Head of caudate nucleus (tissue), 42 donors: ENCODE measurements at places on chromosomes 16 and 17.

GRCh38 chr16:9534759-9535158 is 443.3 kb downstream of the HAPSTR1 start:
- no peak for DNase-seq

- no peak for DNase-seq
Observed at GRCh38 chr17:11554042-11554441, 44.2 kb upstream of the DNAH9 start.

DNA sequence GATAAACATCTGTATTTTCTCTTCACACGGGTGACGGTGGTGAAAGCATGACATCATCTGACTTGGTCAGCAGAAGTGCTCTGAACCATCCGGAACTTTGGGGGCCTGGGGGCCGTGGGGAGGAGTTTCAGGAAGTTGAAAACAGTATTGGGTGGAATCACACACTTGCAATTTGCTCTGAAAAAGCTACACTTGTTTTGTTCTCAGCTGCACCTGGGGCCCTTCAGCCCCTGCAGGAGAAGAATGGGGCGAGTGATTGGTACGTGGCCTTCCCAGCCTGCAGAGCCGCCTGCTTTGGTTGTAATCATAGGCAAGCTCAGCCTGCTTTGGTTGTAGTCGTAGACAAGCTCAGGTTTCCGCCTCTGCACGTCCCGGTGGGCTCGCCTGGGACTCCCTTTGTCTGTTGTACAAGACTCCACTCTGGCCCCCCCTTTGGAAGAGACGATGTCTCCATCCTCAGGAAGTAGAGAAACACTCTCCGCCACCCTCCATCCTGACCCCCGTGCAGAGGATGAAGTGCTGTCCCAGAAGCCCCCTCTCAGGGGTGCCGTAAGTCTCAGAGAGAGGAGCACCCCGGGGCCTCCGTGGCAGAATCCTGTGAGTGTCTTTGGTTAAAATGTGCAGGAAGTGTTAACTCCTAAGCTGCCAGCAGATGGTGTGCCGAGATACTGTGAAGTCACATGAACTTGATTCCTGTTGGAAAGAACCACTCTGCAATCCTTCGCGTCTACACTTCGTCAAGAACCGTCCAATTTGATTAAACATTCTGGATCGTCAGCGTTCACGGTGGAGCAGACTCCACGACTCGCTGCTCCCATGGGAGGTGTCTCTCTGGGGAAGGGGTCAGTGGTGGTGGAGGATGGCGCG is 5.4 kb downstream of the BANP start:
- no peak for DNase-seq

GRCh38 chr16:75216576-75216975 is 2.2 kb upstream of the CTRB1 start:
- DNase-seq, result no peak

- DNase-seq, result no peak
Observed at GRCh38 chr16:70804734-70805169, 3.8 kb upstream of the VAC14 start.

DNA sequence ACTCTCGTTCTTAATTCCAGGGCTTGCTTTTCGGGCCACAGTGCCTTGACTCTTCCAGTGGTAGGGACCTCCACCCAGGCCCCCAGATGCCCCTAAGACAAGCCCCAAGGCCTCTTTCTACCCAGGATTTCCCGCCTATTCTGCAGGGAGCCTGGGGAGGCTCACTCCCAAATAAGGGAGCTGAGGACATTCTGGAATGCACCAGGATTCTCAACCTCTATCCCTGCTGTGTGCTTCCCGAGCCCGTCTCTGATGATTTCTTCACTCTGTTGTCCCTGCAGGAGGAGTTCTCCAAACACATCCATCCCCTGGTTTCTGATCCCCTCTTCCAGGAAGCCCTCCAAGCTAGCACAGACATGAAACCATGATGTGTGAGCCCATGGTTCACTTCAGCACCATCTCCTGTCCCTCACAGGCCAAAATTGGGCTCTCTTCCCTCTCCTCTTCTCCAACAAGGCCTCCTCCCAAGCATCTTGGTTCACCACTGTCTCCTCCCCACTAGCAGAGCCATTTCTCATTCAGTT is 255.9 kb downstream of the KATNIP start:
- DNase-seq, result no peak

DNA sequence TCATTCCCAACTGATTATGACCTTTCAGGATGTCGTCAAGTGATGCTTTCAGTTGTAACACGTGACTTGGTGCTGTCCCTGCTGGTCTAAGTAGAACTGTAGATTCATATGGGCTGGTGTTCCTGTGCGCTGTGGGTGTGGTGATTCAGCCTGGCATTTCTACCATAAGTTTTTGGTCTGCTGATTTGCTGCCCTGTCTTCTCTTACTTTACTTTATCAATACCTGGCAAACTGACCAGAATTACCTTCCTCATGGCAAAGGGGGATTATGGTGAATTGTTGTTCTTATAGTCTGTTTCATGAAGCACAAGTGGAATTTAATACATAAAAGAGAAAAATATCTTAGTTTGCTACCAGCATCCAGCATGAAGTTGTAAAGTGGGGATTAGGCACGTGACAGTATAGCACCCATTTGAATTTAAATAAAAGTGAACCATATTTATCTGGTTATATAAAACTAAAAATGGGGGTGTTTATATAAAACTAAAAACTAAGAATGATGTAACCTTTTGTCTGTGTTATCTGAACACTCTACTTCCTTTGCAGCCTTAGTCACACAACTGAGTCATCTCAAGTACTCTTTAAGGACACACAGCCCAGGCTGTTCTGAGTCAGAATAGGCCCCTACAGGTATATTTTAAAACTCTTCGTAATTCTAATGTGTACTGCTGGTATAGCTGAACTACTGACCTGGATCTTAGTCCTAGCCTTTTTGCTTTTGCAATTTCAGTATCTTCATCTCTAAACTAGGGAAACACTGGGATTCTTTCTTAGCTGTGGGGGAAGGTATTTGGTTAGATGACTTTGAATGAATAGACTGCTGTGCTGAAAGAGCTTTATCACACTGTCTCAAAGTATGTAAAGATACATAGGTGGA is 28.3 kb downstream of the TTC19 start:
- DNase-seq, result peak; percentile 38

DNA sequence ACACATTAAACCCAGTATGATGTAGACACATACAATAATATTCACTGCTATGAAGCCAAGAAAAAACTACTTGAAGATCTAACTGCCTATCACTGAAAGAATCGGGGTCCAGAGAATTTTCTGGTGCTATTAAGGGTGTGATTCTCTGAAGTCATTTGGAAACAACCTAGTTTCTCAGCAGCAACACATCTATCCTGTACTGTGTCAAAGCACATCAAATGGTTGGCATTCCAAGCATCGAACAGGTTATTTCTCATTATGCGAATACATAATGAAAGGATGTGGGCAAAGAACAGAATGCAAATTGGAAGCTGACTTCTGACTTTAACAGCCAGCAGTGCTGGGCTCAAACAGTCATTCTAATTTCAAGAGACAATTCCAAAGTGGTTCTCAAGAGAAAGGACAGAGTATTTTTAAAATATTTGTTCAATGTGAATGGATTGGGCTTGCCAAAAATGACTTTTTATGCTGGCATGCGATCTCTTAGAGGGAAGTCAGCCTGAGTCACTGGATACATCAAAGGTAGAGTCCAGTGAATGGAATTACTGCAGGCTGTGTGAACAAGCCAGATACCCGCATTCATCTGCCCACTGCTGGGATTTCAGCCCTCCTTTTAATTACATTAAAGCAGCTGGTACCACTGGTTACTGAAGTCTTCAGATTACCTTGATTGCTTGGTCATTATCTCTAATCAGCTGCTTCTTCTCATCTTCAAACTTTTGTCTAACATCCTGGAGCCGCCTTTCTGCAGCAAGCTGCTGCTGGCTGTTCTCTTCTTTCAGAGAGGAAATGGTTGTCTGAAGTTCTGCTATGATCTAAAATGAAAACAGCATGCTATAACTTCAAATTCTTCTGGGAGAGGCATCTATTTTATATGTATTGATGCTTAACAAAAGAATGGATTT is 181.2 kb upstream of the AXIN2 start:
- DNase-seq, result no peak

DNA sequence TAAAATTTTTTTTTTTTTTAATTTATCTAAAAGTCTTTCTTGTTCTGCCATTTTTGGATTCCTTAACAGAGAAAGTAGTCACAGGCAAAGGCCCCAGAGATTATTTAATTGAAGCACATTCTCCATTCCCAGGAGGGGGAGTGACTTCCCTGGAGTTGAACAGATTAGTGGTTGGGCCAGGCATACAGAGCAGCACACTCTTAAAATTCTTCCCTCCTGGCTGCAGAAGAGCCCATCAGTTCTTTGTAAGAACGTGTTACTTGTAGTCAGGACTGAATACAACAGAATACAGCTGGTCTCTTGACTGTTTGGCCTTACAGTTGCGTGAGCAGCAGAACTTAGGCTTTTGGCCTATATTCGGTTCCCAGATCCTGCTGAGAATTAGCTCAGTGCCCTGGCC is 1.8 kb downstream of the ALKBH5 start:
- no peak for DNase-seq

DNA sequence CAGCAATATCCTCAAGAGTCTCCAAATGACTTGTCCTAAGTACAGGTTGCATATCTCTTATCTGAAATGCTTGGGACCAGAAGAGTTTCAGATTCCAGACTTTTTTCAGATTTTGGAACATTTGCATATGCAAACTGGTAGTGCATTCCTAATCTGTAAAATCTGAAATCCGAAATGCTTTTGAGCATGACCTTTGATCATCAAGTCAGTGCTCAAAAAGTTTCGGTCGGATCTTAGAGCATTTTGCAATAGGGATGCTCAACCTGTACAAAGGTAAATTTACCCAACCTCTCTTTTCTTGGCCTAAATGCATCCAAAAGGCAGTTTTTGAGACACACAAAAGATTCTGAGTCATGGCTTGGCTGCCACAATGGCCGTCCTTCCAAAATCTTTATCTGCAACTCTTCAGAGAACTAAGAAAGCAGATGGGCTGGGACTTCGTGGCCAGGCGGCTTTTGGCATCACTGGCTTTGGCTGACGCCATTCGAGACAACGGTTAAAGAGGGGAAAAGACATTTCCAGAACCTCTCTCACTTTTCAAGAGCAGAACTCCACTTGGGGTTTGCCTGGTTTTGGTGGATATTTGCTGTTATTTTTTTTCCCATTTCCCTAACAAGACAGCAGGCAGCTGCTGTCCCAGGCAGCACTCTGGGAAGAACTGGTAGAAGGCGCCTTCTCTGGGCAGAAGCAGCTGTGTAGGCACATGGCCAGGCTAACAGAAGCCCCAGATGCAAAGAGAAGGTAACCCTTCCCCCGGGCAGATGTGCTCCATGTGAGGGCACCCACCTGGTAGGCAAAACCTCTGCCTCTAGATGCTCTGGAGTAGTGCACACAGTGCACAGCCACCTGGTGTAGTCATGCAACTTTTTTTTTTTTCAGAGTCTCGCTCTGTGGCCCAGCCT is 8.9 kb downstream of the CPPED1 start:
- DNase-seq, result no peak

GRCh38 chr17:61970030-61970429 is 42.2 kb upstream of the INTS2 start:
- no peak for DNase-seq

- no peak for DNase-seq
Observed at GRCh38 chr17:2716649-2717048, 5.1 kb upstream of the CLUH start.

DNA sequence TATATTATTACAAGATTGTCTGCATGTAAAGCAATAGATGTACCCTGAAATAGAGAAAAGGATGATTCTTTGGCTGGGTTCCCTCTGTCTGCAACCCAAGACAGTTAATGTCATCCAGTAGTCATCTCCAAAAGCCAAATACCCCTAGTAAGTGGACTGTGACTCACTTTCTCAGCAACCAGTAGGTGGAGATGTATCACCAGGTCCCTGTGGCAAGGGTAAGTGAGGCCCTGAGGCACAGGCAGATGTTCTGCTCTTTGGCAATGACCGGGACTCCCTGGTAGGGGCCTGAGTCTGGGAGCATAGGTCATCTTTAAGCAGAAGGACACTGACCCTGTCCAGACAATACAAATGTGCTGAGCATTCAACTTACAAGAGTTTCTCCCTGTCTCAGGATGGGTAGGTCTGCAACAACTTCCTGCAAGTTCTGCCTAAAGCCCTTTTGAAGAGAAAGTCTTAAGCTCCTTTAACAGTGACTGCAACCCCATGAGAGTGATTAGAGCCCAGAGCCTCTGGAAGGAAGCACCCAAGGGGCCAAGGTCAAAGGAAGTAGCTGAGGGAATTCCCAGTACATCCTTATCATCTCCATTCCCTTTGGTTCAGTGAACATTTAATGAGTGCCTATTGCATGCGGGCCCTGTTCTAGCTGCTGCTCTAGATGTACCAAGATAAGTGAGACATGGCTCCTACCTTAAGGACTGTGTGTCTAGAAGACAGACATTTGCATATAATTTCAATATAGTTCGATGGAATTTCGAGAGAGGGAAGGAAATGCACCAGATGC is 31.9 kb downstream of the PMP22 start:
- peak; percentile 14 for DNase-seq

DNA sequence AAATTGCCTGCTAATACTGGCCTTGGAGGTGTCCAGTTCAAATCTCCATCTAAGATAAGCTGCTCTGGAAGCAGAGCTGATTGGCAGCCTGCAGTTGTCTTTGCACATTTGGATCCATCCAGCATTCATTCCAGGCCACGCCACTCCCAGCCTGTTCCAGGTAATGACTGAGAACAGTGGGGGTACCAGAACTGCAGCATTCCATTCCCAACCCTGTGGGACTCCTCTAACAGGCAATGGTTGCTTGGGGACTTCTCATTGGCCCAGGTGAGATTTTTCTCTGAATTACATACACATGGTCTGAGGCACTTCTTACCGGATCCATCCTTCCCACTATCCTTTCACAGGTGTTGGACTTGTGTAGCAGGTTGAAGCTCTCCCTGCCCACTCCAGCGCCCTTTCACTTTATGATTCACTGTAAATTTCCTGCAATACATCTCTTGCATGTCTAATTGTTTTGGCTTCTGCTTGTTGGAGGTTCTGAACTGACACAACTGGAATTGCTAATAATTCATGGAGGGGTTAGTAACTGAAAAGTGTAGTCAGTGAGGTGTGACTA is 206.1 kb upstream of the ZFHX3 start:
- no peak for DNase-seq
